ENCODE measurements at places on chromosomes 3 and 15.

- DNase-seq, result no peak
These were observed 26.4 kb downstream of the ABHD17C start for GRCh38 chr15:80721476-80721875.

DNA sequence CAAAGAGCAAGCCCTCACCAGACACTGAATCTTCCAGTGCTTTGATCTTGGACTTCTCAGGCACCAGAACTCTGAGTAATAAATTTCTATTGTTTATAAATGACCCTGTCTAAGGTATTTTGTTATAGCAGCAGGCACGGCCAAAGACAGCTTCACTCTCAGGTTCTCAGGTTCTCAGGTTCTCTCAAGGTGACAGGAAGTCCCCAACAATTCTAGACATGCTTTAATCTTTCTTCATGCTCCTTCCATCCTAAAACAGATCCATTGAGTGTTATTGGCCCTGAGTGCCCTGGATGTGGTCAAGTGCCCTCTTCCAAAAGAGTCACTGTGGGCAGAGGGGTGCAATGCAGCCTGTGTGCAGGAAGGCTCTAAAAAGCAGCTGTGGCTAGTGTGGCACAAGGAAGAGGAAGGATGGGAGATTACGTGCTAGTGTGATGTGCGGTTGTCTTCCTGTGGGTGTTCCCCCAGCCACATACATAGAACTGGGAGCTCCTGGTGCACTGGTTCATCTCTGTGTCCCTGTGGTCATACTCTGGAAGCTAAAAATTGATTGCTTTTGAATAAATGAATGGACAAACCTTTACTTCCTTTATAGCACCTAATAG lies 11.0 kb upstream of the RAB7A start:
- no peak for DNase-seq

GRCh38 chr3:50339485-50340146 lies 1.0 kb downstream of the RASSF1 start:
- DNase-seq, result no peak

- no peak for DNase-seq
These were observed 186.0 kb downstream of the NLGN1 start for GRCh38 chr3:173583496-173583895.

- DNase-seq, result peak; percentile 38
These were observed 25.1 kb downstream of the SLC6A20 start for GRCh38 chr3:45771166-45771775.

GRCh38 chr15:76245072-76245610 lies 66.1 kb downstream of the ETFA start:
- DNase-seq, result no peak

DNA sequence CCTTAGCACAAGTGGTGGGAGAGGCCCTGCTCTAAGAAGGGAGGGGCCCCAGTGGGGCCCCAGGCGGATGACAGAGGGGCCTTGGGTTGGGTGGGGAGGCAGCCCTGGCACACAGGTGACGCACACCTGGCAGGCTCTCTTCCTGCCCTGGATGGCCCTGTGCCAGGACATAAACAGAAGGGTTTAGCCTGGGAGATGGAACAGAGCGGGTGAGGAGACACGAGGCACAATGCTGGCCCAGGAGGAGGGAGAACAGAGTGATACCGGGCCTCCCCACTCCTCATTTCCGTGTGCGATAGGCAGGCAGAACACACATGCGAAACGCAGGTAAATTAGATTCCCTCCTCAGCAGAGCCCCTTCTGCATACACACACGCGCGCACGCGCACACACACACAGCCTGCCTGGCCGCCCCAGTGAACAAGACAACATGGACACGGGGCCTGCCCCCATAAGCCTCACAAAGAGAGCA lies 39.8 kb downstream of the IDH2 start:
- DNase-seq, result no peak

DNA sequence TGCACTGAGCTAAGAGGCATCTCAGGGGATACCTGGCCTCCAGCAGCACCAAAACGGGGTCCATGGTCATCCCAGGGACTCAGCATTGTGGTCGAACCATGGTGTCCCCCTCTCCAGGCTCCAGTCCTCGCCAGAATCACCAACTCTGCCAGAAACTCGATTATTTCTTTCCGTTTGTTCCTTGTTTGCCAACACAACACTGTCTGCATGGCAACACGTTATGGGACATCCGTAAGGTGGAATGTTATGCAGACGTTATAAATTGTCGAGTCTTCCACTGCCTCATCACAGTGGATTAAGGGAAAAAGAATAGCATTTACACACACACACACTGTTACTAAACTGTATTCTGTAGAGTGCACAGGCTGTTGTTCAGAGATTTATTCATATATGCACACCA lies 52.5 kb upstream of the RPL32 start:
- DNase-seq, result no peak

DNA sequence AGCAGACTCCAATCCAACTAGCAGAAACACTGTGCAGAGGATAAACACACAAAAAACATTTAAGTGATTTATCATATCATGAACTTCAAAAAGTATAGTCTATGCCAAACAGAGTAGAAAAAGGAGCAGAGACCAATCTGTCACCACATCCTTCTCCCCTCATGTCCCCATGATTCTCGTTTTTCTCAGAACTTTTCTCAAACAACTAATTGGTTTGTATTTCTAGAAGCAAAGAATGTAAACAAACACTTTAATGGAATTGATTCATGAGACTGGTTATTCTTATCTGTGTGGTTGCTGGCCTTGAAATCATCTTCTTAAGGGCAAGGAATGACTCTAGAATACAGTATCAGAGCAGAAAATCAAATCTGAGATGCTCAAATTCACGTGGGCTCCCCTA lies 294.2 kb upstream of the THBS1 start:
- no peak for DNase-seq

- DNase-seq, result peak; percentile 95
These were observed 50.0 kb downstream of the DNAJB8 start for GRCh38 chr3:128416578-128417211.

GRCh38 chr3:11825301-11825700 lies 21.4 kb downstream of the TAMM41 start:
- DNase-seq, result no peak

DNA sequence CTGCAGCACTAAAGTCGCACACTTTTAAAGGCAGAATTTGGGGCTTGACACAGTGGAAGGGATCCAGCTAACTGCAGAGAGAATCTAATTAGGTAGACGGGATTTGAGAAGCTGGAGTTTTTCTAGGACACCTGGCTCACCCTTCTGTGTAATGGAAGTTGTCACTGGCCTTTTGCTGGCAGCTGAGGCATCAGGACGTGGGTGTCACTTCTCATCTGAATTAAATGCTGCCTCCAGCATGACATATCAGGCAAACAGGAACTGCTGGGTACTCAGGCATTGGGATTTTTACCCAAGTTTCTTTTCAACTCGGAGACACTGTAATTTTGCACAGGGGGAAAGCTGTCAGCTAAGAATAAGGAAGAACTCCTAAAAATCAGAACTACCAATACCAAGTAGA lies 861.9 kb upstream of the ARPP21 start:
- DNase-seq, result no peak

DNA sequence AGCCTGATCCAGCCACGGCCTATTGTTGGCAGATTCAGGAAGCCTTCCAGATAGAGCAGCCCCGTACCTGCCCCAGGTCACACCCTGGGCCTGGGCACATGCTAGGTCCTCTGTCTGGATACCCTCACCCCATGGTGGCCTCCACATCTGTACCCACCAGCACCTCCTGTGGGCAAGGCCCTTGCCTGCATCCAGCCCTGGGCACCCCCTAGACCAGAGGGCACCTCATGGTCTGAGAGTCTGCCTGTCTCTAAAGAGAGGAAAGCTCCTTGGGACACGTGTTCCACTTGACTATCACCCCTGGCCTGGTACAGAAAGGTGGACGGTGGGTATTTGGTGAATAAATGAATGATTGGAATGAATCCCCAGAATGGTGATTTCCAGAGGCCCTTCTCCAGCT lies 8.9 kb upstream of the COMMD4 start:
- no peak for DNase-seq
